ENCODE measurements at places on chromosomes 7 and 10.

DNA sequence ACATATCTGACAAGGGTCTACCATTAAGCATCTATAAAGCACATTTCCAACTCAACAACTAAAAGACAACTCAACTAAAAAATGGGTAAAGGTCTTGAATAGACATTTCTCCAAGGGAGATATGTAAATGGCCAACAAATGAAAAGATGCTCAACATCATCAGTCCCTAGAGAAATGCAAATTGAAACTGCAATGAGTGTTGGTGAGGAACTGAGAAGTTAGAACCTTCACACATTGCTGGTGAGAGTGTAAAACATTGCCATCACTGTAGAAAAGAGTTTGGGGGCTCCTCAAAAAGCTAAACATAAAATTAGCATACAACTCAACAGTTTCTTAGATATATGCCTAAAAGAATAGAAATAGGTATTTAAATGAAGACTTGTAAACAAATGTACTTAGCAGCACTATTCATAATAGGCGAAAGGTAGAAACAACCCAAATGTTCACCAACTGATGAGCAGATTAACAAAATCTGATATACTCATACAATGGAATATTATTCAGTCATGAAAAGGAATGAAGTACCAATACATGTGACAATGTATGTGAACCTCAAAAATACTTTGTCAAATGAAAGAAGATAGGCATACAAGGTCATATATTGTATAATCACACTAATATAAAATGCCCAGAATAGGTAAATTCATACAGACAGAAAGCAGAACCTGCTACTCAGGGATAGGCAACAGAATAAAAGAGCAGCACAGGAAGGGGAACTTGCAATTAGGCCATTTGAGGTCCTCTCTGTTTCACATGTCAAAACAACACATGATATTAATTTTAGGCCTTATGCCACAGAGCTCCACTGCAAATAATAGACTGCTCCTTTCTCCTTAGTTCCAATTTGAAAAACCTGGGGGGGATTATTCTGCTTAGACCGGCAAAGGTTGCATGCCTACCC, 10.6 kb upstream of the LRRC72 start:
- DNase-seq, result no peak

DNA sequence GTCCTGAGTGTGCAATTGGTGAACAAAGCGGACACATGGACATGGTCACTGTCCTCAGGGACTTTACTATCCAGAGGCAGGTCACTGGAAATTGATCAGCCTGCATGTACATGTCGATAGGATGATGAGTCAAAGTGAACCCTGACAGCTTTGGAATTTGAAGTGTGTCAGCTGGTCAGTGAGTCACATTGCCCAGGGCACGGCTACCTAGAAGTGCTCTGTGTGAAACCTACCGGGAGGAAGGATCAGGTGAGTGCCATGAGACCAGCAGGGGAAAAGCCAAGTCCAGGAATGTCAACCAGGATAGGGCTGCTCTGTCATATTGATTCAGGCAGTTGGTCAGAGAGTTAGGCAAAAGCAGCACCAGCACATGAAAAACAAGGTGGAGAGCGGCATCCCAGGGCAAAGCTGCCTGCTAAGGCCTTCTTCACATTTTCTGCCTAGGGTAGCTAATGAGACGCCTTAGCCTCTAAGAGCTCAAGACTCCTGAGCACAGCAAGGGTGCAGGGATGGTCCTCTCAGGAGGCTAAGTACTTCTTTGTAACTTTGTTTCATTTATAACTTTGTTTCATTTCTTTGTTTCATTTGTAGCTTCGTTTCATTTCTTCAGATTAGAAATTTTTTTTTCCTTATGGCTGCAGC, 19.4 kb upstream of the PDCD4 start:
- DNase-seq, result no peak

DNA sequence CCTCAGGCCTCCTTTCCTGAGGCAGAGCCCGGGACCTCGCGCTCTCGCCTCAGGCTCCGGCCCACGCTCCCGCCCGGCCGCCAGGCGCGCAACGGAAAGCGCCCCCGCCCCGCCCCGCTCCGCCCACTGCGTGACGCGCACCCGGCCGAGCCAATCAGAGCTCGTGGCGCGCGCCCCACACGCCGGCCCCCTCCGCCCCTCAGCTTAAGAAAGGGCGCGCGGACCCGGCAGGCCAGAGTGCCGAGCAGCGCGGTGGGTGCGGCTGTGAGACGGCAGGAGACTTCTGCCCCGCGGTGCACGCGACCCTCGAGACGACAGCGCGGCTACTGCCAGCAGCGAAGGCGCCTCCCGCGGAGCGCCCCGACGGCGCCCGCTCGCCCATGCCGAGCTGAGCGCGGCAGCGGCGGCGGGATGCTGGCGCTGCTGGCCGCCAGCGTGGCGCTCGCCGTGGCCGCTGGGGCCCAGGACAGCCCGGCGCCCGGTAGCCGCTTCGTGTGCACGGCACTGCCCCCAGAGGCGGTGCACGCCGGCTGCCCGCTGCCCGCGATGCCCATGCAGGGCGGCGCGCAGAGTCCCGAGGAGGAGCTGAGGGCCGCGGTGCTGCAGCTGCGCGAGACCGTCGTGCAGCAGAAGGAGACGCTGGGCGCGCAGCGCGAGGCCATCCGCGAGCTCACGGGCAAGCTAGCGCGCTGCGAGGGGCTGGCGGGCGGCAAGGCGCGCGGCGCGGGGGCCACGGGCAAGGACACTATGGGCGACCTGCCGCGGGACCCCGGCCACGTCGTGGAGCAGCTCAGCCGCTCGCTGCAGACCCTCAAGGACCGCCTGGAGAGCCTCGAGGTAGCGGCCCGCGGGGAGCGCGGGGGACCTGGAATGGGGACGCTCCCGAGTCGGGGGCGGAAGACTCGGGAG, at the start of gene NPTX2:
NPTX2 (plus strand) TSS at position 235 of the 909 bp plus-strand sequence; CDS start at position 412, 177 bp downstream.
- DNase-seq, result peak; percentile 7

GRCh38 chr7:130021105-130021834, 29.9 kb downstream of the ZC3HC1 start:
- DNase-seq, result no peak

GRCh38 chr10:102919246-102919959, 1.3 kb downstream of the CNNM2 start:
- DNase-seq, result no peak

DNA sequence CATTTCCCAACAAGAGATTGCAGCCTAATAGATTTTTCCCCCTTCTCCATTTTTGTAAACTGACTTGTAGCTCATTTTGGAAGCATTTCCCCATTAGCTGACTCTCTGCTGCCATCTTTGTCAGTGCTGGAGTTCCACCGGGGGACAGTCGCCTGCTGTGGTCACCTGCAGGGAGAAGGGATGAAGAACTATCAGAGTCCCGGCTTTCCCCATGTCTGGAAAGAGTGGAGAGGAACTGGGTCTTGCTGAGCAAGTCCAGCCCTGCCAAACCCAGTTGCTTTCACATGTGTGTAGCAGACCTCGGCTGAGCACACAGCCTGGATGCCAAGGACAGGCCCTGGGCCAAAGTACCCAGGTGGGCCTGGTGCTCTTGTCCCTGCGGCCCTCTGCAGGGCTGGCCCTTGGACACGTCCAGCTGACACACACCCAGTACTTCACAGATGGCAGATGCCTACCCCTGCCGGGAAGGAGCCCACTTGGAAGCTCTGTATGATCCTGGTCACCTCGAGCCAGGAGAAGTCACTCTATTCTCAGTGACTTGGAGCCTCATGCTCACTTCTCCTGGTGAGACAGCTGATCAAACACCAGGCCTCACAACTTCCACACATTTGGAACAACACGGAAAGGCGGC, 157.3 kb upstream of the NPVF start:
- no peak for DNase-seq

DNA sequence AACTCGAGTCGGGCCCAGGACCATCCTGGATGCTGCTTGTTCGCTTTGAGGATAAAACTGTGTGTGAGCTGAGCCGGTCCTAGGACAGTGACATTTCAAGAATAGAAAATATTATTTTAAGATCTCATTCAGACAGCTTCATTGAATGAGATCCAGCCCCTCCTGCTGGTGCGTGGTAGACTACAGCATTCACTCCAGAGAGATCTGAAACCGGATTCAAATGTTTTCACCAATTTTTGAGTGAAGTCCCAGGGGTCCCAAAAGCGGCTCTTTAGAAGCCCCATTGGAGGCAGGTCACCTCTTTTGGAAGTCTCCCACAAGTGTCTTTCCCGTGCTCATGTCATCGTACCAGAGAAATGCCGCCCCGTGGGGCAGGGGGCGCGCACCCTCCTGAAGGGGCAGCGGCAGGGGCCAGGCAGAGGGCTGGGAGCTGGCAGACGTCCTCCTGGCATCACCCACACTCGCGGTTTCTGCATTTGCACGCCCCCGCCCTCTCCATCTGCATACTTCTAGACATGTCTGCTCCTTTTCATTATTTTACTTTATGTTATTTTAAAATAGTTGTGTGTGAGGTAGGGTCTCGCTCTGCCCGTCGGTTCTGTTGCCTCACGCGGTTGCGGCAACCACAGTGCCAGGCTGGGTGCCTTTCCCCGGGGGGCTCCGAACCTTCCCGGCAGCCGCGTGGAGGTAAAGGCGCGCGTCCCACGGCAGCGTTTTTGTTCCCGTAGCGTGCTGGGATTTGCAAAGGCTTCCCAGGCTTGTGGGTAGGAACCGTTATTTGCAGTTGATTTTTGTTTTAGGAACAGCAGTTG, 52.3 kb upstream of the DPYSL4 start:
- DNase-seq, result no peak

GRCh38 chr10:131006458-131007256, 304.9 kb downstream of the TCERG1L start:
- DNase-seq, result no peak

DNA sequence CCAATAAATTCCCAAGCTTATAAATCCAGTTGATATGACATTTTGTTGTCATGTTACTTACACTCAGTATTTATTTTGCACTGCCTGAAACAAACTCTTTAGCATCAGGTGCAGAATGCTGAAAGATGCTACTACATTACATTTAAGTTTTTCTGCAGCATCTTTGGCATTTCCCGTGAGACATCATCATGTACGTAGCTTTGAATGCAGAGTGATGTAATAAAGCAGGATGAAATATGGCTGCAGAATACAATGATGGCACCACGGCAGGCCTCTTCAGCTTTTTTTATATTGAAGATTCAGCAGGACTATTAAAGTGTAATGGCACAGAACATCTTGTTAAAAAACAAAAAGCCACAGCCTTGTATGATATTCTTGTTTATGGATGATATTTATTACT, 531.8 kb downstream of the NXPH1 start:
- no peak for DNase-seq

Measured in stimulated activated CD4-positive, alpha-beta T cell treated with anti-CD3 and anti-CD28 coated beads, Interleukin-12 subunit alpha, Interleukin-12 subunit beta, amount 100 ng/mL, for 4 hours (primary cell).